ENCODE measurements at places on chromosomes 4 and X.

GRCh38 chr4:186190581-186191199, 677 bp upstream of the CYP4V2 start:
- peak; percentile 26 for DNase-seq

DNA sequence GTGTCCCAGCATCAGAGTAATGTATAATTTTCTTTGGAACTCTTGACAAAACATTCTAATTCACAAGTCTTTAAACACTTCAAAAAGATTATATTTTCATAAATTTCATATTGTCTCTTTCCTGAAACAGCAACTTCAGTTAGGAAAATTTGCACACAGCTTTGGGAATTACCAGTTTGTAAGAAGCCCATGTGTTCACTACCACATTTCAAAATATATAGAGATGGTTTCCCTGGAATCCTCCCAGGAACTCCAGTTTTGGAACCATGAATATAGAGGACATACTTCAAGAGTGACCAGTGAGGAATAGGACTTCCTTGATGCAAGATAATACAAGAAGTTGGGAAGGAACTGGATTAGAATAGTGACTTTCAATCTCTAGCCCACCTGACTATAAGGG, 28.7 kb upstream of the HPGDS start:
- DNase-seq: no peak

- DNase-seq: no peak
These were observed 56.9 kb downstream of the SOWAHB start for GRCh38 chr4:76841026-76841425.

GRCh38 chrX:78333521-78333920, 6.1 kb upstream of the CYSLTR1 start:
- DNase-seq: no peak

DNA sequence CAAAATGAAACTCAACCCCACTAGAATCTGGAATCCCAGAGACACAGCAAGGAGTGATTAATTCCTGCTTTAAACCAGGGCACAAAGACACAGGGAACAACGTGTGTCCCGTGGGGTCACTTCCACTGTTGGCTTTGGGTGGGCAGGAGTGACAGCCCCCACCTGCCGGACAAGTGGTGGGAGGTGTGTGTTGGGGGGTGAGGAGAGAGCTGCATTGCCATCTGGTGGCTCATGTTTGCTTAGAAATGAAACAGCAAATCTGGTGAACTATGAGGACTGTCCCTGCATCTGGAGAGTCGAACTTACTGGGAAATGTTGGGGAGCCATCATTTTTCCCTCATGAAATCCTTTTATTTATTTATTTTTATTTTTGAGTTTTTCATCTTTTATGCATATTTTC, 75.9 kb upstream of the AFAP1 start:
- DNase-seq: no peak

DNA sequence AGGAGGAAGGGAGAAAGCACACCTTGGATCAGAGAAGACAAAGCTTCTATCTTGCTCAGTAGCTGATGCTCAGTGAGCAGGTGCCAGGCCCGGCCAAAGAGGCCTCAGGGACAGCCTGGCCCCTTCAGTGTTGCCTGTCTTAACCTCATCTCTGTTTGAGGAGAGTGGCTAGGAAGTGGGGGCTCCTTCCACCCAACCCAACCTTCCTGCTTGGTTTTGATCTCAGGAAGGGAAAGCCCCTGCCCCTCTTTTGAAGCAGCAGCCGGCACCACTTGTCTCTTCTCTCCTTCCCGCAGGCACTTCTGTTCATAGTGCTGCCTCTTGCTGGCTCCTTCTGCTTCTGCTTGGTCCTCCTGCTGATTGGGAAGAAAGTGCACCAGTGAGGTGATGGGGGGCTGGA, 2.4 kb upstream of the AFF2 start:
- DNase-seq: no peak

GRCh38 chr4:62912531-62912930, 1496.7 kb downstream of the TECRL start:
- DNase-seq: no peak

- no peak for DNase-seq
These were observed 215.0 kb downstream of the IL15 start for GRCh38 chr4:141851246-141851891.

DNA sequence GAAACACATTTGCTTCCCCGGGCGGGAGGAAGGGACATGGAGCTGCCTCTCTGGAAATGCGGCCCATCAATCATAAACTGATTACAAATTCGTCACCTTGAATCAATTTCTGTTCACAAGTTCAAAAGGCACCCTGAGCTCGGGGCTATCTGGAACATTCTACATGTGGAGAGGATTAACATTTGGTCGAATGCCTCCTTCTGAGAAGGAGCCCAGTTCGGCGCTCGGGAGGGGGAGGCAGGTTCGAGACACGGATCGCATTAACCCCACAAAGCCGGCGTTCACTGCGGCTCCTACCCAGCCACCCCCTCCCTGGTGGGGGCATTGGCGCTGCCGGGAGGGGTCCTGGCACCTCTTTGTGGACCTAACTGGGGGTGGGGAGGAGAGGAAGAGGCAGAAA, 108.0 kb downstream of the CPZ start:
- no peak for DNase-seq

- DNase-seq: peak; percentile 51
These were observed 132.3 kb downstream of the CBR4 start for GRCh38 chr4:168877511-168878491.

DNA sequence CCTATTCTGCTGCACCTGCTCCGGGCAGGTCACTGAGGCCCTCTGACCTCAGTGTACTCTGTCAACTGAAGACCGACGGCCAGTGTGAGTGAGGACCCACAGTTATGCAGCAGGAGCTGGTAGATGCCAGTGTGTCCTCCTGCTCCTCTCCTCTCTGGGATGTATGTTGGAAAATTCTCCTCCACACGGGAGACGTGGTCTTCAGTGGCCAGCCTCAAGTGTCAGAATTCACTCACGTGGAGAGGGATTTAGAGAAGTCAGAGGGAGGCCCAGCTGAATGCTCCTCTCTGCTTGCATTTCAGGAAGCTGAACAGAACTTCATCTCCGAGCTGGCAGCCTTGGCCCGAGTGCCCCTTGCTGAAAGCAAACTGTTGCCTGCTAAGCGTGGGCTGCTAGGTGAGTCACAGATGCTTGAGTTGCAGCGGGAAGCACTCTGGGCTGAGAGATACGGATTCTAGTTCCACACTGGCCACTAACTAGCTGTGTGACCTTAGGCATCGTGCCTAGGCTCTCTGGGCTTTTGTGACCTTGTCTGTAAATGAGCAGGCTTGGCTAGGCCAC, 83.6 kb downstream of the CRMP1 start:
- DNase-seq: no peak

DNA sequence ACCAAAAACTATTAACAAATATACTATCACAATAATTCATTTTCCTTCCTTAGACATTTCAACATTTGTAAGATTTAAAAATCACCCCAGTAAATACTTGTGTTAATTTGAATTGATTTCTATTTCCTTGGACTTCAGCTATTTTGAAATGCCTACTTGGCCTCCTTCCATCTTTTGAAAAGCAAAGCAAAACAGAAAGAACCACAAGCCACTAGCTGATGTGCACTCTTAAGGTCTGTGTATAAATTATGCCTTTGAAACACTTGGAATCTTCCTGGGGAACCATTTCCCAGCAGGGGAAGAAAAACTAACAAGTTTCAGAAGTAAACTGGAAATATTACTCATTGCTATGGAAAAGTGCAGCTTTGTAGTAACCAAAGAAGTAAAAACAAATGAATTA, 139.8 kb downstream of the CLCN4 start:
- no peak for DNase-seq

- DNase-seq: no peak
These were observed 90.4 kb upstream of the NUDT10 start for GRCh38 chrX:51242212-51242611.

DNA sequence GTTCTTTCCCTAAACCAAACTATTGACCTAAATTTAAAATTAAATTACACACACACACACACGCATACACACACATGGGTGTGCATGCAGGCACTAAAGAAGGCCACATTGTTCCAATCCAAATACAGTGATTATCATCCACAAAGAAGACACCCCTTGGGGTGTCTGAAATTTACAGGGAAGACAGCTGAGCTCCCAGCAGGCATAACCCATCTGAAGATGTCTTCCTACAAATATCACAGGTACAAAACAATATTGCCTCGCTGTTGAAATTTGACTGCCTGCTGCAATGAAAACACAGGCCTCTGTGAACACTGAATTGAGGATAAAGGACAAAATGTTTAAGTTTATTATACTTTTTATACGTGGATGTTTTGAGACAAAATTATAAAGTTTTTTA, 50.2 kb upstream of the SLC7A11 start:
- DNase-seq: no peak

DNA sequence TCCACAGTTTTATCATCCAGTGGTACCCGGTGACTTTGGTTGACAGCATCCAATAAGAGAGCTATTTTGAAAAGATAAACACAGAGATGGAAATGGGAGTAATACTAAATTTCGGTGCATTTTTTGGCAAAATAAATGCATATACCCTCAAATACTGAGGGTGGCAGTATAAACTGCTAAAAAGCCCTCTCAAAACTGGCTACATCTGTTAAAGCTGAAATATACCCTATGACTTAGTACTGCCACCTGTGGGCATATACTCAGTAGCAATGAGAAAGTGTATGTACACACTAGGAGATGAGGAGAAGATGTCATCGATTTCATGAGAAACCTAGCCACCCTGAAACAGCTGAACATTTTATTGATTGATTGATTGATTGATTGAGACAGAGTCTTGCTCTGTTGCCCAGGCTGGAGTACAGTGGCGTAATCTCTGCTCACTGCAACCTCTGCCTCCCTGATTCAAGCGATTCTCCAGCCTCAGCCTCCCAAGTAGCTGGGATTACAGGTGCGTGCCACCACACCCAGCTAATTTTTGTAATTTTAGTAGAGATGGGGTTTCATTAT, 12.2 kb upstream of the TMEM128 start:
- DNase-seq: no peak

DNA sequence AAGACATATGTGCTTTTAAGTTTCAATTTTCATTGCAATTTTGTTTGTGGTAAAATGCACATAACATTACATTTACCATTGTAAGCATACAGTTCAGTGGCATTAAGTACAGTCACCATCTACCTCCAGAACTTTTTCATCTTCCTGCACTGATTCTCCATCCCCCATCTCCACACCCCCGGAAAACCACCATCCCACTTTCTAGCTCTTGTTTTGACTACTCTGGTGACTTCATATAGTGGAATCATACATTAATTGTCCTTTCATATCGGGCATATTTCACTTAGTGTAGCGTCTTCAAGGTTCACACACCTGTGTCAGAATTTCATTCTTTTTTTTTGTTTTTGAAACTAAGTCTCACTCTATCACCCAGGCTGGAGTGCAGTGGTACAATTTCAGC, 143.5 kb downstream of the GPR143 start:
- no peak for DNase-seq

- no peak for DNase-seq
These were observed 27.5 kb downstream of the NKX1-1 start for GRCh38 chr4:1378559-1379231.

DNA sequence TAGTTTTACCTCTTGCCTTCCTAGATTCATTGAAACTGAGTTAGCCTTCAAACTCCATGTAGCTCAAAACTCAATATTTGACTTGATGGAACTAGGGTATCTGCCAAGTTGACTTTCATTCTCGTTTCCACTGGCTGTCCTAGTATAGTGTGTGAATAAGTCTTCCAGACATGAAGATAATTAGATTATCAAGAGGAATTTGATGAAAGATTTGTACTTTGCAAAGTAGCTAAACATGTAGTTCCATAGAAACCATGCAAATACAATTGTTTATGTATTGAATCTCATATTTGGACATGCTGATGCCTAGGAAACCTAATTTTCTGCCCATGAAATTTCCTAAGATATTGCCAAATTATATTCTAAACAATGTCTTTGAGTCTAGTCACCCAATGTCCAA, 297.5 kb downstream of the ARHGAP24 start:
- DNase-seq: no peak

GRCh38 chr4:53121264-53121865, 244.5 kb downstream of the SCFD2 start:
- no peak for DNase-seq

GRCh38 chr4:52600275-52600674, 58.8 kb downstream of the USP46 start:
- no peak for DNase-seq

DNA sequence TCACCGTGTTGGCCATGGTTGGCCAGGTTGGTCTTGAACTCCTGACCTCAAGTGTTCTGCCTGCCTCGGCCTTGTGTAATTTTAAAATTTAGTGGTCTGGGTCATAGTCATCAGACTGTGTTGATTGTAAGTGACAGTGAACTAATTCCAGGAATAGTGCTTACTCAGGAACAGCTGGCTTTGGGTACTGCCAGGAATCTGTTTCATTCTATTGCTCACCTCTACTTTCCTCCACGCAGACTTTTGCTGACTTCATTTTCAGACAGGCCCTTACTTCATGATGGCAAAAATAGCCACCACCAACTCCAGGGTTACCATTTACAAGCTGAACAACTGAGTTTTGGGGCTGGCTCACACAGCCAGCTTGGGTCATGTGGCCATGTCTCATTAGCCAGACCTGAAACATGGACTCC, 54.6 kb downstream of the FNIP2 start:
- no peak for DNase-seq

GRCh38 chrX:55593296-55593695, 29.9 kb upstream of the FOXR2 start:
- DNase-seq: no peak

DNA sequence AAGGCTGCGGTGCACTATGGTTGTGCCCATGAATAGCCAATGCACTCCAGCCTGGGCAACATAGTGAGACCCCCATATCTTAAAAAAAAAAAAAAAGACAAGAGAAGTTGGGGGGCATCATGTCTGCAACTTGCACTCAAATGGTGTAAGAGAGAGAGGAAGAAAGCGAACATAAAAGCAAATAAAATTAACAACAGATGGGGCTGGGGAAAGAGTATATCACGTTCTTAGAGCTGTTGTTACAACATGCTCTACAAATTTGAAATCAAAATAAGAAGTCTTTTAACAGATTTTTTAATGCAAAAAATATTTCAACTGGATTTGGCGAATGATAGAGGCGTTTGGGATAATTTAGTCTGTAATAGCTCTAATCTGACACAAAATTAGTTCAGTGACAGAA, 144.9 kb downstream of the FNIP2 start:
- DNase-seq: no peak
